ENCODE measurements at places on chromosomes 12 and 14. TPM values are rescaled to one million over a fixed set of nuclear protein-coding genes. Genes with fewer than 3 reads are reported as not detected.

The PARPBP gene
- 9.4 TPM for total RNA-seq

The LRP1-AS gene
- total RNA-seq: not detected

The NDUFA12 gene
- total RNA-seq: 102 TPM

The GPR162 gene
- total RNA-seq: 11.8 TPM

The TMCC3 gene
- 0.33 TPM for total RNA-seq

The SLC6A13 gene
- total RNA-seq: not detected

DNA sequence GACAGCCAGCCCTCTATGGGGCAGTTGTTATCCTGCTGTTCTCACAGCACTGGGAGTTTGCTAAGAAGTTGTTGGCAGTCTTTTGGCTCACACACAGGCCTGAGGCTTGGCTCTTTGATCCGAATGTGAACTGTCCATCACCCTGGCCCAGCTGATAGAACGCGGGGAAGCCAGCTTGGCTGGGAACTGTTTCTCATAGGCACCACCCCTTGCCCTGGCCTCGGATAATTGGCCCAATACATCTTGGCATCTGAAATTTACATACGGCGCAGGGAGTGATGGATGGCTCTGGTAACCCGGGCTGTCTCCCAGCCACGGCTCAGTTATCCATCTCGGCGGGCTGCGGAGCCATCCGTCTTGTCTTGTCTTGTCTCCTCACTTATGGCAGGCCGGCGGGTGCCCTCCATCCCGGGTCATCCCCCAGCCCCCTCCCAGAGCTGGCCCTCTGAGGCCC lies 164.1 kb downstream of the PHETA1 start:
- DNase-seq: no peak

- no peak for DNase-seq
These were observed 69.6 kb downstream of the GSC start for GRCh38 chr14:94700336-94700735.

- DNase-seq: peak; percentile 58
These were observed 64.2 kb upstream of the TMCC3 start for GRCh38 chr12:94714378-94715114.

GRCh38 chr12:88375306-88376305 lies 204.7 kb downstream of the KITLG start:
- peak; percentile 37 for DNase-seq

GRCh38 chr14:67056684-67057083 lies 132.6 kb upstream of the GARIN2 start:
- no peak for DNase-seq

DNA sequence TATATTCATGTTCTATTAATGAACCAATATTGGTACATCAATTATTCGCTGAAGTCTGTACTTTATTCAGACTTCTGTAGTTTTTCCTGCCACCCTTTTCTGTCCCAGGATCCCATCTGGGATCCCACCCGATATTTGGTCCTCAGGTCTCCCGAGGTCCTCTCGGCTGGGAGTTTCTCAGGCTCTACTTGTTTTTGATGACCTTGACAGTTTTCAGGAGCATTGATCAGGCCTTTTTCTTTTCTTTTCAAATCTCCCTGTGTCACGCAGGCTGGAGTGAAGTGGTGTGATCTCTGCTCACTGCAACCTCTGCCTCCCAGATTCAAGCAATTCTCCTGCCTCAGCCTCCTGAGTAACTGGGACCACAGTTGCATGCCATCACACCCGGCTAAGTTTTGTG lies 11.2 kb downstream of the BRI3BP start:
- no peak for DNase-seq

DNA sequence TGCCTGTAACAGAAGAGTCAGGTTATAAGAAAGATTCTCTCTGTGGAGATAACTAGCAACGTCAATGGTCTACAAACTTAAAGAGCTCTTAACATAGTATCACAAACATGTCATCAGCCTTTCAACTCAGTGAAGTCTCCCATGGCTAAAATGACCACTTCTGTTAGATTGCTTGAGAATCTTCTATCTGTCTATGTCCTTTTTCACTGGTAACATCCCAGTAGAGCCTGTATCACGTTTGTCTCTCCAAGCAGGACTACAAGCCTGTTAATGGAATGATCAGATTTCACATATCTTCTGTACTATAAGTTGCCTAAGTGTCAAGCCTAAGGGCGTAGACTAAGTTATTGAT lies 50.7 kb downstream of the SLC2A13 start:
- DNase-seq: no peak
